NCI-H1436 treated with DMSO at 0.1 percent for 48 hours (cell line): ENCODE measurements at places on chromosomes 13 and 19.

DNA sequence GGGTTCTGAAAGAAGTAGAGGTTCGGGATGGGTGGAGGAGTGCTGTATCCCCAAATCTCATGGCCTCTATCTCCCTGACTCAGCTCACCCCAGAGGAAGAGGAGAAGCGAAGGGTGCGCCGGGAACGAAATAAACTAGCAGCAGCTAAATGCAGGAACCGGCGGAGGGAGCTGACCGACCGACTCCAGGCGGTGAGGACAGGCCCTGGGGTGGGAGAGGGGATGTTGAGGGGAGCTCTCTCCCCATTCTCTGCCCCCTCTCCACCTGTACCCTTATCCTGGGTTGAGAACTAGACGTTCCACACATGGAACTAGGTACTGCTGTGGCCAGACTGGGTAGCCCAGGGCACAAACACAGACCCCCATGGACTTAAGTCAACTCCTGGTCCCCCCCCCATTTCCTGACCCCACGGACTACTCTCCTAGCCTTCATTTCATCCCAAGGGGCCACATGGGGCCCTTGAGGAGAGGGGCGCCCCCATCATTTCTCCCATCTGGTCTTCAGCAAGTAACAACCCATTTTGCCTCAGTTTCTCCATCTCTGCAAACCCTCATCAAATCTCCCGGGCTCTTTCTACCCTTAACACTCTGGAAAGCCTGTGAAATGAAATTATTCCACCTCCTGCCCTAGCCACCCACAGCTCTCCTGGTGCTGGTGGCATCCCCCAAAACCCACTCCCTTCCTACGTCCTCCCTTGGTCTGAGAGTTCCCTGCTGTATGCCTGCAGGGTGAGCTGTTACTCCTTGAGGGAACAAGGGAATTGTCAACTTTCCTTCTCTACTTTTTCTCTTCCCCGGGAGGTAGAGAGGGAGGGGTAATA lies 3.5 kb downstream of the FOSB start:
- no peak for DNase-seq

DNA sequence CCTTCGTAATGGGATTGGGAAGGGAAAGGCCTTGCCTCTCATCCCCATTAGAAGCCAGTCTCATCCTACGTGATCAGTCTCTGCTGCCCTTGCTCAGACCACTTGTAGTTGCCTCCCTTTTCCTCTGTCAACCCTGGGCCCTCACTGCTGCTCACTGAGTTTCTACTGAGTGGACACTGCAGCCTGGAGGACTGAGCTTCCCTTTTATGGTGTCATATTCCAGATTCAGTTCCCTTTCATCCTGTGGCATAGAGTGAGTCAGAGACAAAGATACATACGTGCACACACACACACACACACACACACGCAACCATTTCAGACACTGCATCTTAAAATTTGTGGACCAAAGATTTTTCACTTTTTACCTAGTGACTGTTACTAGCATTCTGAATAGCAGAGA lies 56.6 kb downstream of the COG3 start:
- DNase-seq: no peak

GRCh38 chr13:41419206-41419605 lies 38.1 kb upstream of the RGCC start:
- no peak for DNase-seq

GRCh38 chr19:7928741-7929701 lies 3.1 kb upstream of the CTXN1 start:
- DNase-seq: no peak

GRCh38 chr19:17847538-17848366 lies at the start of gene JAK3:
Gene JAK3 (minus strand): TSS chr19:17847982. CDS start chr19:17844417, 3,565 bp downstream.
- no peak for DNase-seq

GRCh38 chr13:60837806-60838205 lies 440.8 kb downstream of the TDRD3 start:
- no peak for DNase-seq

GRCh38 chr13:44300895-44301638 lies 72.6 kb upstream of the SERP2 start:
- peak; percentile 37 for DNase-seq

DNA sequence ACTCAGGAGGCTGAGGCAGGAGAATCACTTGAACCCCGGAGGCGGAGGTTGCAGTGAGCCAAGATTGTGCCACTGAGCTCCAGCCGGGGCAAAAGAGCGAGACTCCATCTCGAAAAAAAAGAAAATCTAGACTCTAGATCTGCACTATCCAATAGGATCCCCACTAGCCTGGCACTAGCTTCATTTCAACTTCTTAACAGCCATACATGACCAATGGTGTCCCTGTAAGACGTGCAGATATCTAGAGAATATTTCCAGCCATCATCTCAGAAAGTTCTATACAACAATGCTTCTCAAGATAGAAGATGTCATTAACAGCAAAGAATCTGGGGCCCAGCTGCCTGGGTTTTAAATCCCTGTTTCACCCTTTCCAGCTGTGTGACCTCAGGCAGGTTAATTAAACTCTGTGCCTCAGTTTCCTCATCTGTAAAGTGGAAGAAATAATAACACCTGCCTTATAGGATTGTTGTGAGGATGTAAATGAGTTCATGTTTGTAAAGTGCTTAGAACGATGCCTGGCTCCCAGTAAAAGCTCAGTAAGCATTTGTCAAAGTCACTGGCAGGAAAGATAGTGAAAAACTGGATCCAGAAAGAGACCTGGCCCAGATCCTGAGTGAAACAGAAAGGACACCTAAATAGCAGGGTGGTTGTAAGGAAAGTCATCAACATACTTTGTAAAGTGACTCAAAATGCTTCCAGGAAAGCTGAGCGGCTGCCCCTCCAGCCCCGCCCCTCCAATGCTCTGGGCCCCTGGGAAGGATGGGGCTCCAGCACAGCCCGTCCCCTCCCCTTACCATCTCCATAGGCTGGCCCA lies 13.5 kb downstream of the WIZ start:
- DNase-seq: no peak

DNA sequence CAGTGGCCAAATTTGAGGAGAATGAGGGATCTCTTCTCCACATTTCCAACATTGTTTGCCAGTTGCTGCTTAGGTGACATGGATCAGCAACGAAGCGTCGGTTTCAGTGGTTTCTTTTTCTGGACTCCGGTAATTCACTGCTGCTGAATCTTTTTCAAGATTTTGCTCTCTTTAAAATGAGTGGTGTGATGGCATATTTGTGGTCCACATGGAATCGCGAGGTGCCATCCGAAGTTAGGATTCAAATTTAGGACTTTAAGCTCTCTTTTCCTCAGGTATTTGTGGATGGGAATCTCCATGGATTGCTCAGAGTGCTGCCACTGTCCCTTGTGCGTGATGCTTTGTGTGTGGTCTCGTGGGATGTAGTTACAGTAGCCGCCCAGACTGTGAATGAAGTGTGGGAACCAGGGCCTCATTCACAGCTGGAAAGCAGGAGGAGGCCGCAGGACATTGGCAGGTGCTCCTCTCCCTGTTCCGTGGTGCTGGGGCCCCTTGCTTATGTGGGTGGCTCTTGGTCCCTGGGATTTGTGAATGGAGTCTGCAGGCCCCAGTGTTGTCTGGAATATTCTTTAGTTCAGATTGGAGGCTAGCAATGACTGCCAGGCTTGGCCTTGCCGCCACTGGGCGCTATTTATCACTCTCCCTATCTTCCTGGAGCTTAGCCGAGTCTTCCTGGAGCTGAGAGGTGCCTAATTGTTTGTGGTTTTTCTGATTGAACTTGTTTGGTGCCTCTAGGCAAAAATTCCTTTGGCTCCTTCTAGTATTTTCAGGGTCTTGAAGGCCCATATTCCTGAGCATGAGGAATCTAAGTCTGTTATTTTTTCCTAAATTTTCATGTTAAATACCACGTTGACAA lies 1.5 kb downstream of the ILF3 start:
- no peak for DNase-seq

DNA sequence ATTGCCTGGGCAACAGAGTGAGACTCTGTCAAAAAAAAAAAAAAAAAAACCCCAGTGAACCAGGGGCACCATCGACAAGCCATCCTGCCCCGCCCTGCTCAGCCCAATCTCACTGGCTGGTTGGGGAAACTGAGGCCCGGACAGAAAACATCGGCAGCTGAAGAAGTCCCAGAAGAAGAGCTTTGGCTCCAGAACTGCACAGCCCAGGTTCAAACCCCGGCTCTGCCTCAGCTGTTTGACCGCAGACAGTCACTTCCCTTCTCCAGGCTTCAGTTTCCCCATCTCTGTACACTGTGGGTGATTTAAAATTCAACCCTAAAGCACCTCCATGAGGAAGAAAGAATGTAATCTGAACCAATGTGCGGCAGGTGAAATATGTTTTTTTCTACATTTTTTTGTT lies 9.4 kb upstream of the SEMA6B start:
- no peak for DNase-seq

GRCh38 chr19:16449330-16449961 lies 22.3 kb downstream of the EPS15L1 start:
- DNase-seq: no peak

DNA sequence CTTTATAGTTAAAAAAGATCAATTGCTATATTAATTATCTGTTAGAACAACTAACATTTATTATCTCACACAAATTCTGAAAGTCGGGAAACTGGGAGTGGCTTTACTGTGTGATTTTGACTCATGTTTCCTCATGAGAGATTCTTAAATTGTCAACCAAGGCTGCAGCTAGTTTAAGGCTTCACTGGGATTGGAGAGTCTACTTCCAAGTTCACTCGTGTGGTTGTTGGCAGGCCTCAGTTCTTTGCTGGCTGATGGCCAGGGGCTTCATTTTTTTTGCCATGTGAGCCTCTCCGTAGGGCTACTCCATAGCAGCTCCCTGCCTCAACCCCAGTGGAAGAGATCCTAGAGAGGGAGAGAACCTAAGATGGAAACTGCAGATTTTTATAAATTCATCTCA lies 24.5 kb upstream of the LPAR6 start:
- no peak for DNase-seq

GRCh38 chr13:29679396-29680053 lies 84.0 kb upstream of the SLC7A1 start:
- no peak for DNase-seq

DNA sequence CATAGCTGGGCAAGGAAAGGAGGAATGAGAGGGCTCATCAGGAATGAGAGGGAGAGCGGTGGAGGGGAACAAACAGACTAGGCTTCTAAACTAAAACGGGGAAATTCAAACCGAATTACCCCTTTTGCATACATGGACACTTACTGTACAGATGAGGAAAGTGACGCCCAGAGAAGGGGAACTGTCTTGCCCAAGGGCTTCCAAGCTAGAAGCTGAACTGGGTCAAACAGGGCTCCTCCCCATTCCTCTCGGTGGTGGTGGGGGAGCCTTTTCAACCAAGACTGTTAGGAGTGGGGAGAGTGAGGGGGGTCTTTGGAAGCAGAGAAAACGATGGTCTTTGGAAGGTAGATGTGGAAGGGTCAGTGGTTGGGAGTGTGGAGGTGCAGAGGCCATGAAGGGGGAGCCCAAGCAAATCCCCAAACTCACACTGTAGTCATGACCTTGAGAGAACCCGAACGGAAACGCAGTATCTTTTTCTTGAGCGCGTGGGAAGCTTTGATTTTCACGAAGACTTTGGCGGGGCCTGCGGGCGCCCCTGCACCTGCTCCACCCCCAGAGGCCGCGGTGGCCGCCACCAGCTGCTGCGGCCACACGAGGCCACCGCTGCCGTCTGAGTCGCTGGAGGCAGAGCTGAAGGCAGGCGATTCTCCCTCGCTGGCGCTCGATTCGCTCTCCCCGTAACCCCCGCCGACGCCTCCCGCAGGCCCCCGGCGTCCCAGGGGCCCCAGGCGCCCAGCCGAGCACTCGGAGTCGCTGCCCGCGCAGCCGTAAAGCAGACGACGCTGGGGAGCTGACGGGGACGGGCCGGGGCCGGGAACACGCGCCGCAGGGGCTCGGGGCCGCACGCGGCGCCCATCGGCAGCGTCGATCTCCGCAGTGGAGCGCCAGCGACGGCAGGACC lies 12.3 kb upstream of the GNG8 start:
- no peak for DNase-seq

- no peak for DNase-seq
Measured at GRCh38 chr19:46025835-46026234, 3.0 kb upstream of the PGLYRP1 start.

DNA sequence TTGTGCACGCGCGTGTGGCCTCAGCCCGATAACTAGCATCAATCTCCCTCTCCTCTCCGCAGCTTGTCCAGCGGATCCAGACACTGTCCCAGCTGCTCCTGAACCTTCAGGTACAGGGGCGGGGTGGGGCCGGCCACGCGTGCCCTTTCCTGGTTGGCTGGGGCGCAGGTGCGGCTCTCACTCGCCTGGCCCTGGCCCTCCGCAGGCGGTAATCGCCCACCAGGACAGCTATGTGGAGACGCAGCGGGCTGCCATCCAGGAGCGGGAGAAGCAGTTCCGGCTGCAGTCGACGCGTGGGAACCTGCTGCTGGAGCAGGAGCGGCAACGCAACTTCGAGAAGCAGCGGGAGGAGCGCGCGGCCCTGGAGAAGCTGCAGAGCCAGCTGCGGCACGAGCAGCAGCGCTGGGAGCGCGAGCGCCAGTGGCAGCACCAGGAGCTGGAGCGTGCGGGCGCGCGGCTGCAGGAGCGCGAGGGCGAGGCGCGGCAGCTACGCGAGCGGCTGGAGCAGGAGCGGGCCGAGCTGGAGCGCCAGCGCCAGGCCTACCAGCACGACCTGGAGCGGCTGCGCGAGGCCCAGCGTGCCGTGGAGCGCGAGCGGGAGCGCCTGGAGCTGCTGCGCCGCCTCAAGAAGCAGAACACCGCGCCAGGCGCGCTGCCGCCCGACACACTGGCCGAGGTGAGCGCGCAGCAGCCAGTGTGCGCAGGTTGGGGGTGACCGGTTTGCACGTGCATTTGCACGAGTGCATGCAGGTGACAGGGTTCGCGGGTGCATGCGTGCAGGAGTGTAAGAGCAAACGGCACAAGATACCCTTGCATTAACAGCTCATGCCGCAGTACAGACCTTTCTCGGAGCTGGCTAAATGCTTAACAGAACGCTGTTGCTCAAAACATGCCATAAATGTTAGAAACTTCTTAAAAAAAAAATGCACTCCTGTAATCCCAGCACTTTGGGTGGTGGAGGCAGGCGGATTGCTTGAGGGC lies 21.5 kb downstream of the PEX11G start:
- DNase-seq: no peak

DNA sequence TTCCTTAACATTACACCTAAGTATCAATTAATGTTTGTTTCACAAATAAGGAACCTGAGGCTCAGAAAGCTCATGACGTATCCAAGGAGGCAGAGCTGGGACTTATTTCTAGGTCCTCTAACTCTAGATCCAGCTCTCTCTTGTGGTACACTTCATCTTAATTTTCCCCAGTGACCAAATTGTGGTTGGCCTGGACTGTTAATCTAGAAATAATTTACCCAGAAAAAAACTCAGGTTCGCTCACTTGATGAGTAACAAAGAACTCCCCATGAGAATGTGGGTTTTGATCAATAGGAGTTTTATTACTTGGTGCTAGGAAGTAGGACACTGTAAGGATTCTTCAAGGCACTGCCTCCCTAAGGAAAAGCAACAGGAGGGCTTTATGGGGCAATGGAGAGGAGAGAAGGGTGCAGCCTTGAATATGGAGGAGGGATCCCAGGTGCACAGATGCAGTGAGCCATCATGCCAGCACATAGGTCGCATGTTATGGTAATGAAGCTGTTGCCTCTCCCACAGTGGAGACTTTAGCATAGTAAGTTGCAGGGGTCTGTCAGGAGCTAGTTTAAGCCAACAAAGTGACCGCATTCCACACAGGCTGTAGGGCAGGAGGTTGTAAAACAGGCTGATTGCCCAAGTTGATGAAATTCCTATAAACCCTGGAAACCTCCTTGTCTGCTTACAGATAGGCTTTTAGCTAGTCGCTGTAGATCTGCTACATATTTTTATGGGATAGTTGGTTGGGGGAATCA lies 14.7 kb downstream of the RAP2A start:
- DNase-seq: no peak
